ENCODE measurements at places on chromosomes 5 and 9. TPM values are rescaled to one million over a fixed set of nuclear protein-coding genes. Genes with fewer than 3 reads are reported as not detected.

C9 gene
- not detected for total RNA-seq

DNA sequence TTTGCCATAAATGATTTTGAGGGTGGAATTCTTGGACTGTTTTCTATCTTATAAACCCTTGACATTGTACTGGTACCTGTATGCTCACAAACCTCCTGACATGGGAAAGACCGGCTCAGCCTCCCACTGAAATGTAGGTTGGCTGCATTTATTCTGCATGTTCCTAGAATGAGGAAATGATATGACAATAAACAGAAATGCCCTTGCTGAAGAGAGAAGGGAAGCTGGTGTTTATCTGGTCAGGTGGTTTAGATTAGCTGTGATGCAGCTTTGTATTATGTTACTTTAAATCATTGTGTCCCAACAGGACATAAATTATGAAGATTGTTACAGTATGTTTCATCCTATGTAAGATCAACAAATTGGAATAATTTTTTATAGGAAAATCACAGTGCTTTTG is 23.1 kb upstream of the CATSPER3 start:
- DNase-seq: no peak

HSPB3 gene
- total RNA-seq: not detected

DNA sequence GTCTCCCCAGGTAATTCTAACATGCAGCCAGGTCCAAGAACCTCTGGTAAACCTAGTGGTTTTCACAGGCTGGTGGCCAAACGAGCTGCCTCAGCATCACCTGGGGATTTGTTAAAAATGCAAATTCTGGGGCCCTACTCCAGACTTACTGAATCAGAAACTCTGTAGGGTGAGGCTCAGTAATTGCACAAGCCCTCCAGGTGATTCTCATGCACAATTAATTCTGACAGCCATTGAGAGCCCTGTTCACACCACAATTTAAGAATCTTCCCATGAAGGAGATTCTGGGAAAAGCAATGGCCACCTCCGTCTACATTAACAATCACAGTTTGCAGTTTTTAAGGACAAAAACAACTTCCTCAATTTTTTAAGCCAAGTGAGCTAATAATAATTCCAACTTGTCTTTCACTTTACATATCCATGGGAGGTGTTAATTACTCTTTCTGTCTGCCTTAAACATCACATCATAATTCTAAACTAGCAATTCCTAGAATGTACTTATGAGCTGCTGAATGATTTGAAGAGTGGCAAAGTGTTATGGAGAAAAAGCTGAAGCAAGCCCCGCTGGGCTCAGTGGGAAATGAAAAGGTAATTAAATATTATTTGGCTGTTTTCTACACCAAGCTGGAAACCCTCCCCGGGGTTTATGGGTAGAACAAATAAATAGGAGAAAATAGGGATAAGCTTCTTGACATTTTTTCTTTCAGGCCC is 70.0 kb downstream of the GLDC start:
- no peak for DNase-seq

PCDHA9 gene
- total RNA-seq: 0.46 TPM

FAXDC2 gene
- 3.0 TPM for total RNA-seq

CCDC183 gene
- total RNA-seq: 1.1 TPM

Data from H9 (cell line).